Sigmoid colon (tissue), 7 donors: ENCODE measurements at places on chromosomes 11 and 22. TPM values are rescaled to one million over a fixed set of nuclear protein-coding genes. Genes with fewer than 3 reads are reported as not detected.

Gene INPP5J
- total RNA-seq: 1.5 TPM

Gene OR52I2
- not detected for total RNA-seq

Gene AASDHPPT
- total RNA-seq: 36.8 TPM

Gene FHIP1B
- 22.8 TPM for total RNA-seq

Gene HRAS
- total RNA-seq: 59.3 TPM

DNA sequence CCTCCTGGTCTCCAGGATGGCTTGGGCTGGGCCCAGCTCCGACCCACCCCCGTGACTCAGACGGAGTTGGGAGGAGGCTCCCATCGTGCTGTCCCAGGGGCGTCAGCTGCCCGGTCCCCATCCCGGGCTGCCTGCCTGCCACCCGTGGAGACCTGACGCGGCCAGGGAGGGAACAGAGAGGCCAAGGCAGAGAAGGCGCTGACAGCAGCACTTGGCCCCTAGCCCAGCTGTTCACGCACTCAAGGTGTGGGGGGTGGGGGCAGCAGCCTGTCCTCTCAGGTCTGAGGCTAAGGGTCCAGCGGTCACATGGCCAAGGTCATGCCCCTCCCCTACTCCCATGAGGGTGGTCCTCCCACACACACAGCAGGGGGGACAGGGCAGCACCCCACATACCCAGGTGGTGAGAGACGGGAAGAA, 48.6 kb downstream of the ELFN2 start:
- no peak for DNase-seq

DNA sequence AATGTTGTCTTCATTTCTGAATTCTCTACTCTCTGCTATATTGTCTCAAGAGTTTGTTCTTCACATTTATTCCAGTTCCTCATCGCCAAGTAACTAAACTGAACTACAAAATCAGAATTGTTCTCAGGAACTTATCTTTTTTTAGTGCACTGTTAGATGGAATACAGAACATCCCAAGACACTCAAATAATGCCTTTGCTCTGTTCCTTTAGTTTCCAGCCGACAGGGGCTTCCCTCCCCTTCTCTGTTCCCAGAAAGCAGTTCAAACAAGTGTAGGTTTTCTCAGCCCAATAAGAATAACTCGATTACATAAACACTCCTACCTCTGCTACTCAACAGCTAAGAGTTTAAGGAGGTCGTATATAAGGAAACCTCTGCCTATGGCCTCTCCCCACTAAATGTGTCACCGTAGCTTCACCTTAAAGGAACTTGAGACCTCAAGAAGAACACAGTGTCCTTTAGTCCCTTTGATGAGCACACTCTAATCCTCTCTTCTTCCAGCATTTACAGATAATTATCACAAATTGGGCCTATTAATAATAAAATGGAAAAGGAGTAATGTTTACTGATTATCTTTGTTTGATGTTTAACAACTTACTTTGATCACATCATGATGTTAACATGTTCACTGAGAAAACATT, 6.9 kb downstream of the POU2AF3 start:
- no peak for DNase-seq

GRCh38 chr11:128828350-128828749, 38.7 kb downstream of the KCNJ1 start:
- no peak for DNase-seq

- no peak for DNase-seq
Observed at GRCh38 chr11:62603776-62604299, 2.2 kb upstream of the MTA2 start.
